ENCODE measurements at places on chromosomes 6 and 20.

- DNase-seq, result no peak
These were observed 258.2 kb downstream of the BMP7 start for GRCh38 chr20:57008217-57008616.

DNA sequence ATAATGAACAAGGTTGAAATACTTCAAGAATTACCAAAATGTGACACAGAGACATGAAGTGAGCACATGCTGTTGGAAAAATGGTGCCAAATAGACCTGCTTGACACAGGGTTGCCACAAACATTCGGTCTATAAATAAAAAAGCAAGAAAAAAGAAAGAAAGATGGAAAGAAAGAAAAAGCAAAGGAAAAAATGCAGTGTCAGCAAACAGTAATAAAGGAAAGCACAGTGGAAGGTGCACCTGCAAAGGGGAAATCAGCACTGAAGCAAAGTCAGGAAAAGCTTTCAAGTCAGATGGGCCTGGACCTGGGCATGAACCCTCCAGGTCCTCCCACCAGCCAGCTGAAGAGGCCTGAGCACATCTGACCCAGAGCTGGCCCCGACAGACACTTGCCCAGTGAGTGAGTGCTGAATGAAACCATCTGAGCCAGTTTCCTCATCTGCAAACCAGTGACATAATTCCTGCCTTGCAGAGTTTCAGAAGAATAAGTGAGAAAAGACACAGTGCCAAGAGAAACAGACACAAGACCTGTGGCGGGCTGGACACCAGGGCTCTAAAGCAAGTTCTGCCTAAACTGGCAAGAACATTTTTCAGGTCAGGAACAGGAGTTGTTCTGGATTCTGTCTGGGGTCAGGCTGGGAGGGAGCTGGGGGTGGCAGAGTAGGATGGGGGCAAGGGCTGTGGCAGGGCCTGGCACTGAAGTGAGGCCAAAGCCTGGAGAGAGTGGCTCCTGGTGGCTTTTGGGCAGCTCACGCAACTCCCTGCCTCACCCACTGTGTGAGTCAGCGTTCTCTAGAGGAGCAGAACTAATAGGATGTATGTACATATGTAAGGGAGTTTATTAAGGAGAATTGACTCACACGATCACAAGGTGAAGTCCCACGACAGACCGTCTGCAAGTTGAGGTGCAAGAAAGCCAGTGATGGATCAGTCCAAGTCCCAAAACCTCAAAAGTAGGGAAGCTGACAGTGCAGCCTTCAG, 23.9 kb upstream of the MICB start:
- no peak for DNase-seq

DNA sequence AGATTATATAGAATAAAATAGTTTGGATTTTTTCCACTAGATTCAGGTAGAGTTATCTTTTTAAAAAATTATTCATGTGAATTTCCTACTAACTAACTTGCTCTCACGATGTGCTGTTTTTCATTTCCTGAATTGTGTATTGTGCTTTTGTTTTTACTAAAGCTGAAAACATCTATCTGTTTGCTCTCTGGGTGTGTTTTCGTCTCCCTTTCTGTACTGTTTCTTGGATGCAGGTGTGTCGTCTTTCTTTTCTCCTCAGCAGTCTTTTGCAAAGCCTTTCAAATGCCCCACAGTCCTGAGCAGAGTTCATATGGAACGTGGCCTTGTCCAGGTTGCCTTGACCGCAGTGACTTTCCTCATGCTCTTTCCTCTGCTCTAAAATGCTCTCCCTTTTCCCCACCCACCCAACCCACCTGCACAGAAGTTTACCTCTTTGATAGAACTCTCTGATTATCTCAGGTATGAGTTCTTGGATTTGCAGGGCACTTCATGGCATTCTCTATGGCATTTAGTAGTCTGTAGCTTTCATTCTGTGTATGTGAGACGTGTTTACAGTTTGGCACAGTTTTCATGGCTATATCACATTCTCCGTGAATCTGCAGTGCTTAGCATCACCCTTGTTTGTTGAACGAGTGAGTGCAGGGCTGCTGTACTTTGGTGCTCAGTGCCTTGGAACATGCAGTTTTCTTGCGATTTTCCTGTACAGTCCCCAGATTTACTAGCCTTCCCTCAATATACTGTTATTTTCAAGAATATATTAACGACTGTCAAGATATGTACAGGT, 77.1 kb downstream of the FARS2 start:
- DNase-seq, result no peak

DNA sequence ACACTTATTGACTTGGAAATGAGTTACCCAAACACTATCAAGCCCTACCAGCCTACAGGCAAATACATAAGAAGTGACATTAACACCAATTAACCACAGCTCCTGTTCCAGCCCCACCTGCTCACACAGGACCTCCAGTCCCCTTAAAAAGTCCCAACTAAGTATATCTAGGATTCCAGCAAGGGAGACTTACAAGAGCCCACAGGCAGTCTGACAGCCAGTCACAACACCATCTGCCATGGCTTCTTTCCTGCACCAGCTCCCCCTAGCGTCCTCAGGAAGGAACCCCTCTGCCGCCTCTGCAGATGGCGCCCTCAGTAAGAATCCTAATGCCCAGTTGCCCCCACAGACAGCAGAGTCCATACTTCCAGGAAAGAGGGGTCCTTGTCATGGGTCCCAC, 122.1 kb downstream of the HIVEP2 start:
- DNase-seq, result no peak
